Activated T-cell treated with anti-CD3 and anti-CD28 coated beads for 4 hours (primary cell): ENCODE measurements at places on chromosomes 2 and 18.

- DNase-seq = no peak
Measured at GRCh38 chr2:68834737-68835376, 36.3 kb downstream of the BMP10 start.

- DNase-seq = no peak
Measured at GRCh38 chr2:7625392-7626138, 708.4 kb downstream of the RNF144A start.

- DNase-seq = no peak
Measured at GRCh38 chr18:57791911-57792310, 11.2 kb downstream of the ATP8B1 start.

DNA sequence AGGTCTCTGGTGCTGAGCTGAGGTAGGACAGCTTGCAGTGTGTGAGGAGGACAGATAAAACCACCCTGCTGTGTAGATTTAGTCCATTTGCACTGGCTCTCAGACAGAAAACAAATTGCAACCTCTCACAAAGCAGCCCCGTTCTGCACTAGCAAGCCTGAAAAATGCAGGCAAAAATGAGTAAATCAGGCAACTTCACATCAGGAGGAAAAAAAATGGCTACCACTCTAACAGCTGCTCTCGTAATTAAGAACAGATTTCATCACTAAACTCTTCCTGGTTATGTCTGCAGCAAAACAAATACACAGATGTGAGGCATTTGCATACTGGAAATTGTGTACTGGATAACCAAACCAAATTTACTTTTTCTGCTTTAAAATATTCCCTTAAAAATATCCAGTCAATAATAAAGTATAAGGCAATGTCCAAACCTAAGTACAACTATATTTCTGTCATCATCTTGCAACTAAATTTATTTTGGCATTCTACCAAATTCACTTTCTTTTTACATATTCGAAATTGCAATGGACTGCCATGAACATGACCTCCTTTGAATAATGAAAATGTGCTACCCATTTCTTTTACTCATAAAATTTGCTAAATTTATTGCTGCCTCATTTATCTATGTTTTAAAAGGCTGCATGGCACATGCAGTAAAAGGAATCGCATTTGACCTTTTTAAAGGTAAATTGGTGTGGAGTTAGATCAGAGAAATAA, 157.4 kb downstream of the AFF3 start:
- DNase-seq = no peak

DNA sequence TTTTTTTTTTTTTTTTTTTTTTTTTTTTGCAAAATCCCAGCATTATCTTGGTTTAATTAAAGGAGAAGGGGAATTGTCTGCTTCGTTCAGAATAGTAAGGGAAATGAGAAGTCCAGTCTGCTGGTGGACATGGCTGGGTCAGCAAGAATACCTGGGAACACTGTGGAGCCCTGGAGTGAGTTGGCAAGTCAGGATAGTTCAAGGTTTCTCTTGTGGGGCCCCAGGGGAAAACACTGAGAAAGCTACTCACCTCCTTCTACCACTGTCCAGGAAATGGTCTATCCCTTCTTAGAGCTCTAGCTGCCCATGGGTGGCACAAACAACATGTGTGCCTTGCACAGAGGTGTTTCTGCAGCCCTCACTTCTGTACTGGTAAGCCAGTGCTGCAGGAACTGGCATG, 169.1 kb upstream of the SIX2 start:
- no peak for DNase-seq

DNA sequence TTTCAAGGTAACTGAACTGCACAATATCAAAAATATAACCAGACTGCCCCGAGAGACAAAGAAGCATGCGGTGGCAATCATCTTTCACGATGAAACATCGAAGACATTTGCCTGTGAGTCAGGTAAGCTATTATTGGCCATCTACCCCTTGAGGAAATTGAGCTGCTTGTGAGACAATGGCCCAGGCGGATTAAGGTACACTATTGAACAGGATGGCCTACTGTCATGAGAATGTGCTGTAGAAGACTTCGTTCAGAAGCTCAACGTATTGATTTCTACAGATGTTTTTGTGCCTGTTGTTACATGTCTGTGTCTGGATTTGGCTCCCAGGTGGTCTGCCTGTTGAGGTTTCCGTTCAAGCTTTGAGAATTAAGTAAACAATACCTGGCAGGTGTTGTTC, 198.7 kb downstream of the DOK6 start:
- DNase-seq = no peak

DNA sequence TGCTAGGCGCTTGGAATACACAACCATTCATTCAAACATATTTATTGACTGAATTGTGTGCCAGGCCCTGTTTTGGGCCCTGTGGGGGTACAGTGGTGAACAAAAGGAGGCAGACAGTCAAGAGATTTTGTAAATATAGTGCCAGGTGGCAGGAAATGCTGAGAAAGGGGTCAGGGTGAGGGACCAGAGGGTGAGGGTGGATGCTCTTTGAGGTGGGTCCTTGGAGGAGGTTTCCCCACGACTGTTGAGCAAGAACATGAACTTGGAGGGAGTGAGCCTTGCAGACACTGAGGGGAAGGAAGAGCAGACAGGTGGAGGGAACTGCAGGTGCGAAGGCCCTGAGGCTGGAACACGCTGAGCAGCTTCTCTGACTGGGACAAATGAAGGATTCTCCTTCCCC, 40.7 kb downstream of the ODC1 start:
- DNase-seq = no peak

- no peak for DNase-seq
Measured at GRCh38 chr18:53947092-53947640, 277.3 kb downstream of the MBD2 start.

DNA sequence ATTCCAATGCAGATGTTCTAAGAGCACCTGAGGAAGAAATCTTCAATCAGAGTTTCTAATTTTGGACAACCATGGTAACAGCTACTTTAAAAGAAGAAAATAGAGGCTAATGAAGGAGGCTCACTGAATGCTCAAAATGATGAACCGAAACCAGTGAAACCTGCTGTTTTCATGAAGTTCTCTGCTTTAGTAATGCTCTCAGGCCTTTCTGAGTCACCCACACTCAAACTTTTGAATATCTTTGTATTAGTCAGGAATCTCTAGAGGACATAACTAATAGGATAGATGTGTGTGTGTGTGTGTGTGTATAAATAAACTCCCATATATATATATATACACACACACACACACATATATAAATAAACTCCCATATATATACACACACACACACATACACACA, 76.9 kb upstream of the RIT2 start:
- DNase-seq = no peak

GRCh38 chr2:187461294-187462261, 13.5 kb upstream of the CALCRL start:
- DNase-seq = no peak
